ENCODE measurements at places on chromosomes 2 and 18.

DNA sequence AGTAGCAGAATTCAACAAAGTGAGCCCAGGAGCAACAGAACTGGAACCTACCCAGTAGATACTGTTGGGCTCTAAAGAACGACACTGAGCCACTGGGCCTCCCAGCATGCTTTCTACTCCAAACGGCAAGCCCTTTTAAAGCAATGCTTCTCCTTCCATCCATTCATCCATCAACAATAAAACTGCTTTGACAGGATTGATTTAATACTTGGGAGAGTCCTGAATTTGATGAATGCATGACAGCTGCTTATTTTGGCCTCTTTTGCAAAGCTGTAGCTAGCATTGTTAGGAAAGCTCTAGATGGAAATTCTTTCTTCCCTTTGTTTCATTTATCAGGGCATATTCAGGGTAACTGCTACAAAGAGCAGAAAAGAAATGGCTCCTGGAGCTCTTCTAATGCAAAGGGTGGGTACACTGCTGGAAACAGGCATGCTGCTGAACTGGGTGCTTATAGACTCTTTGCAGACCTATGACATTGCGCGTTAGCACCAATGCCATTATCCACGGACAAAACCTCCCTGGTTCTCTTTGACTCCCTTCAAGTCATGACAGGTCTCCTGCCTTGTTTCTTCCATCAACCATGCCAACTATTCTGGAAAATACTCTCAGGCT, 138.4 kb upstream of the HNRNPA3 start:
- DNase-seq = no peak

GRCh38 chr2:60468382-60469085, 84.9 kb downstream of the BCL11A start:
- DNase-seq = peak; percentile 27

- no peak for DNase-seq
Measured at GRCh38 chr18:48829443-48830149, 121.2 kb downstream of the SMAD7 start.

DNA sequence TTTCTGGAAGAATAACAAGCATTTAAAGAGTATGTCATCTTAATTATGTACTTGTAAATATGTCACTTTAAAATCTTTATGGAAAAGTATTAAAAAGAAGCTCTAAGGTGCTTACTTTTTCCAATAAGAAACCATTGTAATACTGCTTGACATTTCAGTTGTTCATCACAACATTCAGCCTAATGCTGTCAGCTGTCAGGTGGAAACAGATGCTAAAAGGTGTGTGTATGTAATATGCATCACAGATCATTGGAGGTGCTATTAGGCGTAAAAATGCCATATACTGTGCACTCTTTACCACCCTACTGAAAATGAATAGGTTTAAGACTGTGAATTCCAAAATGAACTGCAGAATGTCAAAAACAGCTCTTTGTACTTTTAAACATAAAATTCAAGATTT, 40.3 kb downstream of the METTL8 start:
- DNase-seq = no peak

DNA sequence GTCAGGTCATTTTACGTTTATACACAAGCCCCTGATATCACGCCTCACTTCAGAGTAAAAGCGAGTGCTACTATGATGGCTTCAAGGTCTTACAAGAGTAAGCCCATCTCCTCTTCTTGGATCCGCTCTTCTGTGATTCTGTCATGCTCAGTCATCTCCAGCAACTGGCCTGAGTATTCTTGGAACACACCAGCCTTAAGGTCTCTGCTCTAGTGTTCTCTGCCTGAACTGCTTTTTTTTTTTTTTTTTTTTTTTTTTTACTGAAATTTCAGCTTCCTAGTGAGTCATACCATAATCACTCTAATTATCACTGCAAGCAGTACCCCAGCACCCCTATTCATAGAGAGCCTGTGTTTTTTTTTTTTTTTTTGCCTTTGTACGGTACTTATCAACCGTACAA, 1228.9 kb downstream of the CNTNAP5 start:
- DNase-seq = no peak

- no peak for DNase-seq
Measured at GRCh38 chr2:56230156-56230555, 46.4 kb downstream of the CCDC85A start.

- peak; percentile 22 for DNase-seq
Measured at GRCh38 chr2:48471048-48471474, 58.9 kb upstream of the STON1 start.

GRCh38 chr18:60493066-60493465, 120.5 kb upstream of the MC4R start:
- DNase-seq = no peak

- DNase-seq = no peak
Measured at GRCh38 chr2:132701810-132702209, 31.8 kb upstream of the LYPD1 start.
